Left colon (tissue), 2 donors: ENCODE measurements at places on chromosomes 3 and 15. TPM values are rescaled to one million over a fixed set of nuclear protein-coding genes. Genes with fewer than 3 reads are reported as not detected.

Gene NPAP1
- 0.06 TPM for total RNA-seq

DNA sequence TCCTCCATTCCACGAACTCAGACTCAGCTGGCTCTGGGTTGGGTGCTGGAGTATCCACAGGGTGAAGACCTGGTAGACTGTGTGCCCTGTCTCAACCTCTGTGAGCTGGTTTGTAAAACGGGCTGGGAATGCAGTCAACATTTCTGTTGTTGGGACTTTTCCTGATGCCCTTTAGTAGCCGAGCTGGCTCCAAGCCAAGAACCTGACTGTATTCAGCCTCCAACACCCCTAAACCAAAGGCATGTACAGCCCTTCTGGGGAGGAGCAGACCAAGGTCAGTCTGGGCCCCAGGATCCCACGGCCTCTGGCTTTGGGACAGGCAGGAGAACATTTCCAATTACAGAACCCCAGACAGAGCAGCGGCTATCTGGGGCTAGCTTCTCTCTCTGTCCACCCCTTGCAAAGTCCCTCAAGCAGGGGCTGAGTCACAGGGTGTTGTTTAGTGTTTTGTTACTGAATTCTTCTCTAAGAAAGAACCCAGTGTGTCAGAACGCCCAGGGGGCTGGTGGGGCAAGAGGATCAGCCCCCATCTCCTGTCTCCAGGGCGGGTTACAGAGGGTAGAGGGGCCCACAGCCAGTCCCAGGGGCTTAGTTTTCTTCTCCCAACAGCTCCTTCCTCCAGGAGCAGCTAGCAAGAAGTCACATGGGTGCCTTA lies 56.8 kb upstream of the SLC6A6 start:
- no peak for DNase-seq

DNA sequence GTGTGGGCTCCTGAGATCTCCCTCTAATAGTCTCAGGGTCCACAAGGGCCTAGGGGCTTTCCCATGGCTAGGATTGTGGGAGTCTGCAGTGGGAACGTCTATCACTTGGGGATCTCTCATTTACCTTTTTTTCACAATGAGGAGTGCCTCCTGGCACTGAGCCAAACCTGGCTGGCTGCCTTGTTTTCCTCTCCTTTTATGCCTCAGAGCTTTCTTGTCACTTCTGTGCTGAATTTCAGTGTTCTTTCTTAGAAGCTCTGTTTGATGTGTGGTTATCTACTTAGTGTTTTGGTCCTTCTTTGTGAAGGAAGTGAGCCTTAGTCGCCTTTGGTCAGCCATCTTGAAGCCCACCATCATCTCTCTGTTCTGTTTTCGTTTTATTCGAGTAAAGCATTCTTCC lies 33.9 kb downstream of the DOCK3 start:
- DNase-seq = peak; percentile 7

DNA sequence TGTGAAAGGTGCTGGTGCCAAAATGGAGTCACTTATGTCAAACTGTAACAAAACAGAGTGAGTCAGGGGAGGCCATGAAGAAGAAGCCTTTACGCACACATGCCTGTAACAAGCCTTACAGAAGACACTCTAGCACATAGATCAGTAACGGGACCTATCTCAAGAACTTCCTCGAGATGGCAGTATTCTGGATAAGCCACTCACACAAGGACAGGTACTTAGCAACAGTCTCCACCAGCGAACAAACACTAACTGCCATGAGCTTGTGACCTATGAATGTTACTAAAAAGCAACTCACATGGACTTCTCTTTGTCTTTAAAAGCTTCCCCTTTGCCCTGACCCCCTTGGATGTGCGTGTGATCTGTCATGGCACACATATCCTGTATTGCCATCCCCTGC lies 235.1 kb downstream of the CD47 start:
- no peak for DNase-seq

DNA sequence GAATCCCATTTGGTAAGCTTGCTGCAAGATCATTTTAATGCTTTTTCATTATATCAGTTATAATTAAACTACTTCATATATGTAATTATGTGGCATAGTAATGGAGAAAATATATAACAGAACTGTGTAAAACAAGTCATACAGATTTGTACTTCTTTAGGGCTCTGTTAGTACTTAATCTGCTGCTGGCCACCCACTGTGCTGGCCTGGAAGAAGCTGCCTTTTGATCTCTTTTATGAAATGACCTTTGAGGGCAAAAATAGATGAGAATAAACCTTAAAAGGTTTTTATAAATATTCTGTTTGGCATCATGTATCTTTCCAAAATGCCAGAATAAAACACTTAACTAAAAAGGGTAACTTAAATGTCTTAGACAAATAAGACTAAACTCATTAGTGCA lies 262.9 kb downstream of the ZIC1 start:
- DNase-seq = no peak

DNA sequence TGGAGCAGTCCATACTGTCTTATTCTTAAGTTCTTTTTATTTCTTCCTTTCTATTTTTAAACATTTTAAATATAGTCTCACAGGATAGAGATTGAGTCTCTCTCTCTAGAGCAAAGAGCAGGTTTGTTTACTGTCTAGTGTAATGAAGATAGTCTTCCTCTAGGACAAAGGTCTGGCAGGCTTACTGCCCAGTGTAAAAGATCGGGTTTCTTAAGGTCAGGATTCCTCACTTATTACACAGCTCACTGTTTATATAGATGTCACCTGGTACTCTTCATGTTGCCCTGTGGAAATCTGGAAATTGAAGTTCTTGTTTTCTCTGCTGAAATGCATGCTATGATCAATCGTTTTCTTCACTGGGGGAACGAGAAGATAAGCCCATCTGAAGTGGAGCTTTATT lies 76.0 kb downstream of the ZBBX start:
- DNase-seq = no peak

Gene CPA3
- total RNA-seq = 11.0 TPM

Gene SLC22A14
- total RNA-seq = not detected

- no peak for DNase-seq
Observed at GRCh38 chr15:66120422-66120821, 133.1 kb downstream of the MEGF11 start.

- DNase-seq = no peak
Observed at GRCh38 chr15:70508561-70509281, 254.6 kb downstream of the UACA start.

DNA sequence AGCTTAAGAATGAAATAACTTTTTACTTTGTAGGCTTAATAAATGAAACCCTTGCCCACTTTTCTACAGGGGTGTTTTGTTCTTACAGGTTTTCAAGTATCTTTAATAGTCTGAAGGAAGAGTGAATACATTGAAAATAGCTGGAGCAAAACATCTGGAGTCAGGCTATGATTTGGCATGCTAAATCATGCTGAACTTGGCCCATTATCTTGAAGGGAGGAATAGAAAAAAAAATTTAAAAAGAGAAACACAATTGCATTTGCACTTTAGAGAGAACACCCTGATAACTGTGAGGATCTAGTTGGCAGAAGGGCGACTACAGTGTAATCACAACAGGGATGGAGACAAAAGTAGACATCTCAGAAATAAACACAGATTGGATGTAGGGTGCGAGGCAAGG lies 1.8 kb upstream of the IQGAP1 start:
- no peak for DNase-seq

DNA sequence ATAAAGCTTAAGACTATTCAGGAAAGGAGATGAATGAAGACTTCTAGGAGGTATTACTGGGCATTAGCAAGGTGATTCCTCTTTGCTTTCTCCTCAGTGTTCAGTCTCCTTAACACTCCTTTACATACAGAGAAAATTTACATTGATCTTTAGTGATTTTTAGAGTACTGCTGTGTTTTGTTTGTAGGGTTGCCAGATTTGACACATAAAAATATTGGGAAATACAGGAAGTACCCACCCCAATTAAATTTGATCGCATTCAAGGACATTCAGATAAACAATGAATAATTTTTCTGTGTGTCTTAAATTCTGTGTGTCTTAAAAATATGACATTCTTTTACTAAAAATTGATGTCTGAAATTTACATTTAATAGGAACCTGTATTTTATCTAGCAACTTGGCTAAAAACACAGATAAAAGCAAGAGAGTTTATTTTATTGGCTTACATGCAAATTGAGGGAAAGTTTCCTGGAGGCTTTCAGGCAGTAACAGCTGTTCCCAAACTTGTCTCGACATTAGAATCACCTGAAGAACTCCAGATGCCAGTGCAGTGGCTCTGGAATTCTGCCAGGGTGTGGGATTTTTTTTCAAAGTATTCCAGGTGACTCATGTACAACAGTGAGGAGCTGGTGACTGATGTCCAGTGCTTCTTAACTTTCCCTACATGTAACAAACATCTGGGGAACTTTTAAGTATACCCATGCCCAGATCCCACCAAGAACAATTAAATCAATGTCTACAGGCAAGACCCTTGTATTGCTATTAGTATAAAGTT lies 23.4 kb upstream of the PLOD2 start:
- DNase-seq = no peak

- no peak for DNase-seq
Observed at GRCh38 chr15:88623061-88623460, 1.9 kb downstream of the AEN start.

DNA sequence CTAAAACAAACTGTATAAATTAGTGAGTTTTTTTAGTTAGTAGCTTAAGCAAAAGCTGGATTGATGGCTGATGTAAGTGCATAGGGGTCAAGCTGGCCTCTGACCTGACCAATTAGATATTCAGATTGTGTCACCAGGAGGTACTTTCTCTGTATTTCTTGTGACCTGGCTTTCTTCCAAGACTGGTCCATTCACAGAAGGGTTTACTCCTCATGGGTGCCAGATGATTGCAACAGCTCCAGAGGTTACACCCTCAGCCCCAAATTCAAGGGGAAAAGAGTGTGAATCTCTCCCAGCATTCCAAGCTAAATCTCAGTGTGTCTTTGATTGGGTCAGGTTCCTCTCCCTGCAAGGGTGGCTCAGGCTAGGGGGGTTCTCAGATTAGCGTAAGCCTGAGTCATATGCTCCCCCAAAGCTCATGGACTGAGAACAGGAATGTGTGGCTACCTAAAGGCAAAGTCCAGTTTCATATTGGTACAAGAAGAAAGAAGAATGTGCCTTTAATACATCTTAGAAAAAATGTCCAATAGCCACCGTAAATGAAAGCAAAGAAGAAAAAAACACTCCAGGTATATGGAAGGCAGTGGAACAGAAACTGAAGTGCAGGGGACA lies 16.5 kb downstream of the PML start:
- no peak for DNase-seq

DNA sequence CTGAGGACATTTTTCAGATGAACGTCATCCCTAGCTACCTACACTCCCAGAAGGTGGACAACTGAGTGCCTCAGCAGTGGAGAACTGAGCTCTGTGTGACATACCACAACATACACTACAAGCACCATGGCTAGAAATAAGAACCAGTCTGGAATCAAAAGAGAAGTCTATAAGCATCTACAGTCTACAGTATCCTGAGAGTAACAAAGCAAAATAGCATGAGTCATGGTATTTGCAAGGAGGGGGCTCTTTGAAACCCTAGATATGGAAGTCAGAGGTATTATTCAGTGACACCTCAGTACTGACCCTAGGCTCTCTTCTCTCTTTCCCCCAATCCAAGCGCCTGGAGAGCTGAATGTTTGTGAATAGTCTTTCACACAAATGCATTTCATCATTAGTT lies 87.5 kb downstream of the TNIK start:
- DNase-seq = no peak

DNA sequence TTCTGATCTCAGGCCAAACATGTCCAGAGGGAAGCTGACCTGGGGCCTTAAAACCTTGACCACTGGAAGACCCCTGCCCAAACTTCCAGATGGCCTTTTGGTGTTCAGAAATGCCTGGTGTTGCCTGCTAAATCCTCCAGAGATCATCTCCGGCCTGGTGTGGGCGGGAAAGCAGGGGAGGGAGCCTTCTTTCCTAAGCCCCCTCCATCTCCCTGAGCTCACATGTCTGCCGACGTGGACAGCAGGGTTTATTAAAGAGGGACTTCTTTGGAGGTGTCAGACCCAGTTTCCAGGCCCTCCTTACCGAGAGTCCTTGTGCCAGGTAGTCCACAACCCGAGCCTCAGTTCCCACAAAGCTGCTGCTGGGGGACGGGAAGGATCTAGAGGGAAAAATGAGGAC lies 55.9 kb upstream of the SLC6A1 start:
- DNase-seq = no peak

Gene GNB5
- 9.2 TPM for total RNA-seq

Gene FGF7
- total RNA-seq = 4.5 TPM

Gene ACAD9
- 33.0 TPM for total RNA-seq

GRCh38 chr3:127720985-127721935 lies 48.5 kb downstream of the ABTB1 start:
- no peak for DNase-seq

- no peak for DNase-seq
Observed at GRCh38 chr15:71939981-71940588, 129.7 kb downstream of the NR2E3 start.

GRCh38 chr3:192957441-192958021 lies 39.9 kb upstream of the MB21D2 start:
- peak; percentile 4 for DNase-seq

- no peak for DNase-seq
Observed at GRCh38 chr3:38009807-38010591, 19.4 kb downstream of the VILL start.

GRCh38 chr3:190597291-190597690 lies 83.4 kb downstream of the IL1RAP start:
- no peak for DNase-seq

Gene LRRC2
- total RNA-seq = 1.5 TPM

- DNase-seq = no peak
Observed at GRCh38 chr3:44030285-44030684, 211.4 kb upstream of the TOPAZ1 start.

GRCh38 chr15:50077651-50078050 lies 41.4 kb downstream of the ATP8B4 start:
- DNase-seq = no peak

- no peak for DNase-seq
Observed at GRCh38 chr15:96435841-96436240, 105.3 kb downstream of the NR2F2 start.

DNA sequence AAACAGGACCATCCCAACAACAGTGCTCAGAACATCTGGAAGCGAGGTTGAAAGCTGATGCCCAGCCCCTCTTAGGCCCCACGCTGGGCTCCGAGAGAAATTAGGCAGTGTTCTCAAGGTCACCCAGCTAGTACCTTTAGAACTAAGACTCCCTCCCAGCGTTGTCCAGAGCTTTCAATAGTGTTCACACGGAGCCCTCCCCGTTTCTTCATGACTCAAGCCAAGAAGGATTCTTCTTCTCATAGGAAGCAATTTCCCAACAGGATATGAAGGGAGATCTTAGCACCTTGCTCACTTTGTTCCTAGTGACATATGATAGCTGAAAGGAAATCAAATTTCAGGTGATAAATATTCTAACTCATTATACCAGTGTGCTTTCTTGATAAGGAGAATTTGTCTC lies 244.2 kb upstream of the ST8SIA2 start:
- DNase-seq = no peak

DNA sequence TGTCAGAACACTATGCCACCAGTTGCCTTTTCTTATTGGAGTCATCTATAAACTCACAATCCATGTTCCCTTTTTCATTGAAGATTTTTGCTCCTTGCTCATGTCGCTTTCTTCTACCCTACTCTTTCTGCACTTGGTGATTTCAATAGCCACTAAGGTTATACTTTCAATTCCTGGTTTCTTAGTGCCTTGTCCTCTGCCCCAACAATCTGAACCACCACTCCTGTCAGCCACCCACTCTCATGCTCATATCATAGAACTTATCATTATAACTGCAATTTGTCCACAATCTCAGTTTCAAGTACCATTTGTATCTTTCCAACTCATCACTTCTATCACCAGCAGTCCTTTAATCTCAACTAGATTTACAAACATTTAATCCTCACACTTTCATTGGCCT lies 10.0 kb upstream of the GRAMD1C start:
- DNase-seq = no peak

Gene CLDN11
- total RNA-seq = 7.7 TPM

- DNase-seq = no peak
Observed at GRCh38 chr3:114706591-114707232, 412.9 kb downstream of the TIGIT start.

Gene ITIH1
- total RNA-seq = not detected

Gene PBRM1
- 53.0 TPM for total RNA-seq
